ENCODE measurements at places on chromosomes 1 and 21.
A peak's percentile ranks its signal among the peaks of the same experiment; 100 is the strongest.

DNA sequence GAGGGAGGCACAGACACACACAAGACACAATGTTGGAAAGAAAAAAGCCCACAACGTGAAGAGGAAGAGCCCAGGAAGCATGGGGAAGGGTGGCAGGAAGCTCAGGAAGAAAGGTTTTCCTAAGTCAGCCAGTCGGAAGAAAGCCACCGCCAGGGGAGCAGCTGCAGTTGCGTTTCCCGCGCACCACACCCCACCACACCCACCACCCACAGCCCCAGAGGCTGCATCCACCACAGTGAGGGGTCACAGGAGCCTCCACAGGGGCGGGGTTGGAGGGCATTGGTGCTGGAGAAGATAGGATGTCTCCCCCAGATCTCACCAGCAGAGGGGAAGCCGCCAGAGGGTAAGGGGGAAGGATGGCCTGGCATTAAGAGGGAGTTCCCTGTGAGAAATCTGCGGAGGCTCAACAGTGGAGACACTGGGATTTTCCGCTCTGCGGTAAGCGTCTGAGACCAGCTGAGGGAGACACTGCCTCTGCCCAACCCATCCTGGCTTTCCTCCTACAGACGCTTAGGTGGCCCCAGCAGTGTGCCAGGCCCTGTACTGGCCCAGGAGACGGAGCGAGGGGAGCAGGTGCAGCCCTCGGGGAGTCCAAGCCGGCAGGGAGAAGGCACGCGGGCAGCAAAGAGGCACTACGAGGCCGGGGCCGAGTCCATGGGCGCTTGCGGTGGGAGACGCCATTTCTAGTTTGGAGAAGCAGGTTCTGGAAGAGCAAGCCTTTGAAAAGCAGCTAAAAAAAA, 19.8 kb downstream of the PGLYRP3 start:
- DNase-seq, result no peak

DNA sequence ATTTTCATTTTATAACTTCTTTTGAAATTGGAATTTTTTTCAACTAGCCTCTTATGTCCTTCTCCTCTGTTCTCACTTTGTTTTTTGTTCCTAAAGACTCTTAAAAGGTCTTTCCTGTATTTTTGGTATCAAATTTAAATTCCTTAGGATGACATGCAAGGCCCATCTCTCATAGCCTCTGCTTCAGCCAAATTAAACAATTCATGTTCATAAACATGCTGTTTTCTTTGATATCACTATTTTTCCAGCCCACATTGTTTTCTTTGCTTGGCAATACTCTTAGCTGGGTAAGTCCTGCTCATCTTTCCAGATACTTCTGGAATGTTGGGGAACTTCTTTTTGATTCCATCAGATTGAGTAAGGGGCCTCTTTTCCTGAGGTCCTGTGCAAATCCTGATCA, 55.8 kb upstream of the GPR88 start:
- DNase-seq, result no peak

DNA sequence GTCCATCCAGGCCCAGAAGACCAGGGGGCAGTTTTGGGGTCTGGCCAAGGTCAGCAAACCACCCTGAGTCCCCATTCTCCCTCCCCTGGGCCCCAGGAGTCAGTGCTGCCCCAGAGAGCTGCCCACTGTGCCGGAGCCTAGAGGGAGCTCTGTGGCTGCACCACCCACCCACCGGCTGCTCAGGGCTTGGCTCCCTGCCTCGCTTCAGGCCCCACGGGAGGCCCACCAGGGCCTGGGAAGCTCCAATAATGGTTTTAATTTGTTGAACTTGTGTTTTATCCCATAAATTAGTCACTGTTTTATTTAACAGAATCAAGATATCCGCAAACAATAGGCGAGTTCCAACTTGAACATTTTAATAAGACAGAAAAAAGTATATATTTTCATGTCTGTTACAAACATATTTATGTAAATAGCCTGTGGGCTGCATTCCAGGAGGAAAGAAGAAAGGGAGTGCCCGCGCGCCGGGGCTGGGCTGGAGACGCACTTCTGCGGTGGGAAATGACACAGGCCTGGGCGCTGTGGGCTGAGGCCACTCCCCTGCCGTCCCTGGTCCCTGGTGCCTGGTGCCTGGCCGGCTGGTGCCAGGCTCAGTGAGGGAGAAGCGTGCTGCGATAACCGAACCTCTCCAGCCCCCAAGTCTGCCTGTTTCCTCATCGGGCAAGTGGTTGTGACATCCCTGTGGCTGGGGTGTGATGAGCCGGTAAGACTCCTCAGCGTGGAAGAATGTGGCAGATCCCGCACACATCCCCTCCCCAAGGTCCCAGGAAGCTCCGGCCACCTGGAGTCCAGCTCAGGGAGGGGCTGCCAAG, 160.5 kb downstream of the PEX14 start:
- peak; percentile 62 for DNase-seq

DNA sequence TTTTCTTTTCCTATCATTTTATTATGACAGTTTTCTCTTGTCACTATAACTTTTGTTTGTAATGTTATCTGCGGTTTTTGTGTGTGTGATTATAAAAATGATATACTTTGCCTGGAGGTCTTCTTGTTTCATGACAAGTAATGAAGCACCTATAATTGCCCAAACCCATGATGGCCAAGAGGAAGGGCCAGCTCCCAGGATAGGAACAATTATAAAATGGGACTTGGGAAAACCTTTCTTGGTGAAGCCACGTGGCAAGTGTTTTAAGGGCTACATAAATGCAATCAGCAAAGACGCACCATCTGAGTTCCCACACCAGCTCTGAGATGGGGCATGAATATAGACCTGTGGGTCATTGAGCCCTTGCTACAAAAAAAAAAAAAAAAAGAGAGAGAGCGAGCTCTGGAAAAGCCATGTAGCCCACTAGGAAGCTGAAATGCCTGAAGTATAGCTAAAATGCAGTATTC, 462.6 kb upstream of the RUNX1 start:
- no peak for DNase-seq

GRCh38 chr21:41585199-41585994, 77.4 kb upstream of the TMPRSS2 start:
- no peak for DNase-seq

GRCh38 chr1:26761217-26761616, 26.5 kb upstream of the PIGV start:
- no peak for DNase-seq

- no peak for DNase-seq
Measured at GRCh38 chr1:201172326-201172725, 18.1 kb upstream of the TMEM9 start.

DNA sequence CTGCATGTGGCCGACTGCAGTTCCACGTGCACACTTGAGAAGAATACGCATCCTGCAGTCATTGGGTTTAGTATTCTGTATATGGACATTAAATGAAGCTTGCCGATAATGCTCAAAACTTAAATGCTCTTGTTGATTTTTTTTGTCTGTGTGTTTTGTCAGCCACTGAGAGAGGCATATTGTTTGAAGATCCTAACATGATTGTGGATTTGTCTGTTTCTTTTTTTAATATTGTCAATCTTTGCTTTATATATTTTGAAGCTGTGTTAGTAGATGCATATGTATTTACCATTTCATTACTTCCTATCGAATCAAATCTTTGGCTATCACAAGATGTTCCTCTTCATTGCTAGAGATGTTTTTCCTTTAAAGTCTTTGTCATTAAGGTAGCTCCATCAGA, 73.2 kb downstream of the FHAD1 start:
- no peak for DNase-seq

GRCh38 chr1:161083748-161084596, 5.4 kb downstream of the NECTIN4 start:
- no peak for DNase-seq

GRCh38 chr1:41492341-41492848, 7.9 kb upstream of the EDN2 start:
- DNase-seq, result no peak

- peak; percentile 48 for DNase-seq
Measured at GRCh38 chr1:208047975-208048374, 137.1 kb upstream of the CD34 start.

DNA sequence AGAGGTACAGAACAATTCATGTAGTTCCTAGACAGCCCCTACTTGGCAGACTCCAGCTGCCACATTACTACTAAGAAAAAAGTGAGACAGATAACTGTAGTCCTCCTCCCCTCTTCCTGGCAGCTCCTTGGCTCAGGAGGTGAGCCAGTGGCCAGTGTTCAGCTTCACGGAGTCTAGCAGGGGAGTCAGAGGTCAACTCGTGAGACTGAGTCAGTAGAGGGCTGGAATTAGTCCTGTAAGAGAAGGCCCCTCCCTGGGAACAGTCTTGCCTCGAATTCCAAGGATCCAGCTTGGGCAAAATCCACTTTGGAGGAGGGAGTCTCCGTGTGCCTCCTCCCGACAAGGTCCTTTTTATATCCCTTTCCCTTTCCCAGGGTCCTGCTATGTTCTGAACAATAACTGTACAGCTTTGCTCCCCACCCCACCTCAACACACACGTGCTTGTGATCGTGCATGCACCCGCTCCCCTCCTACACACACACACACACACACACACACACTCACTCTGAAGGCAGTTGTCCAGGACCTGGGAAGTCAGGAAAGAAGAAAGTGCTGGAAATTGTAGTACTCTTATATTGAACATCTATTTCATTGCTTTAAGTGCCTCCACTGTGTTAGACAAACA, 22.5 kb upstream of the SLC27A3 start:
- DNase-seq, result no peak

- no peak for DNase-seq
Measured at GRCh38 chr1:24632832-24633175, 10.3 kb upstream of the SRRM1 start.

DNA sequence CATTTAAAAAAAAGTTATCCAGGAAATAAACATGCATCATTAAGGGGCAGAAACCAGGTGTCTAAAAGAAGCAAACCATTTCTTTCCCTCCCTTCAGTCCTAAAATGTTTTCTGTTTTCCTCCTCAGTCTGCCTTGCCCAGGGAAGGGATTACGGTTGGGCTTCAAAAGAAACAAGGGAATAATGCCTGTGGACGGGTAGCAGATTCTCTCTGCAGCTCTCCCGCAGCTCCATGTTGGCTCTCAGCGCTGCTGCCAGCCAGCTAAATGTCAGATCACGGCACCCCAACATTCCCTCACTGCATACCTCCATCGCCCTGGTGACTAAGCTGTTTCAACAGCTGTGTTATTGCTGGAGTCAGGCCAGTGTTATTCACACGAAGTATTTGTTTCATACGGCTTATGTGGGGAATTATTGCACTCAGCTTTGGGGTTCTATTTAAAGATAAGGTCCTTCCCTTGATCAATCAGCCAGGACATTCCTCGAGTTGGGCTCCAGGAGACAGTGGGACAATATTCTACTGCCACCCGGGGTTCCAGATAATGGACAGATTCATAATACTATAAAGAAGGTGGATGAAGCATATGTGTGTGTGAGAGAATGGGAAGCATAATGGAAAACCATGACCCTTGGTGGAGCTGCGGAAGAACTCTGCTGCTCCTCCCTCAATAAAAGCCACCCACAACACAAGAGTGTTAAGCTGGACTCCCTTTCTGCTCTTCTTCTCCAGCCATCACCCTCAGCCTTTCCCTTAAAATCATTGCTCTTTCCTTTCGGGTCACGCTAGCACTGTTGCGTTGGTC, 58.2 kb downstream of the WLS start:
- DNase-seq, result peak; percentile 95

GRCh38 chr1:64981601-64982533, 15.5 kb upstream of the JAK1 start:
- no peak for DNase-seq

- DNase-seq, result peak; percentile 24
Measured at GRCh38 chr1:245810789-245811337, 656.1 kb downstream of the KIF26B start.

GRCh38 chr1:28028873-28029654, 59.3 kb downstream of the EYA3 start:
- DNase-seq, result no peak

DNA sequence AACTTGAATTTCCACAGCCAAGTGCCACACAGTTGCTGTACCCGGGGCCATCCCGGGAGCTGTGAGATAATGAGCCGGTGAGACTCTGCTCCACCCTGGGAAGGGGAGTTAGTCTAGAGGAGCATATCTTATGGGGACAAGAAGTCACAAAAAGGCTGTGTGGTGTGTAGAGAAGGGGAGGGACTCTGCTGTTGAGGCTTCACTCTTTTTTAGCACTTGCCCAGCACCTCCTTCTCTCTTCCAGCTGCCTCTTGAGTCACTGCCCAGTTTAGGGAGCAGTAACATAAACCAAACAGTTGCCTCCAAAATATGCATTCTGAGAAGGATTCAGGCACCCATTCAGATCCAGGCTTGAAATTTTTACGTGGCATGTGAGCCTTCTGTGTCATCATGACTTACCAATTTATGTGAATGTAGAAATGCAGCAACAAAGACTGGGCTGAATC, 744 bp upstream of the WDR26 start:
- DNase-seq, result peak; percentile 84

GRCh38 chr1:7842517-7842916, 10.3 kb downstream of the UTS2 start:
- DNase-seq, result no peak

GRCh38 chr21:38223893-38224540, 32.8 kb upstream of the KCNJ15 start:
- no peak for DNase-seq

GRCh38 chr1:89556726-89557444, 32.3 kb downstream of the LRRC8B start:
- no peak for DNase-seq

DNA sequence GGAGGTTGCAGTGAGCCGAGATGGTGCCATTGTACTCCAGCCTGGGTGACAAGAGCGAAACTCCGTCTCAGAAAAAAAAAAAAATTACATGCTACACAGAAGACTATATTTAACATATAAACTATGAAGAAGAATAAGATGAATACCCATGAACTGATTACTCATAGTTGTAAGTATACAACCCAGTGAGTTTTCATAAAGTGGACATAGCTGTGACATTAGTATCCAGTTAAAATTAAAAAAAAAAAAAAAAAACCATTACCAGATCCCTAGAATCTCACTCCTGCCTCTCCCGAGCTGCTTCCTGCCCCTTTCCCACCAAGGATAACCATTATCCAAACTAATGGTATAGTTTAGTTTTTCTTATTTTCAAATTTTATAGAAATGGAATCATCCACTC, 37.4 kb downstream of the UBE4B start:
- DNase-seq, result no peak

DNA sequence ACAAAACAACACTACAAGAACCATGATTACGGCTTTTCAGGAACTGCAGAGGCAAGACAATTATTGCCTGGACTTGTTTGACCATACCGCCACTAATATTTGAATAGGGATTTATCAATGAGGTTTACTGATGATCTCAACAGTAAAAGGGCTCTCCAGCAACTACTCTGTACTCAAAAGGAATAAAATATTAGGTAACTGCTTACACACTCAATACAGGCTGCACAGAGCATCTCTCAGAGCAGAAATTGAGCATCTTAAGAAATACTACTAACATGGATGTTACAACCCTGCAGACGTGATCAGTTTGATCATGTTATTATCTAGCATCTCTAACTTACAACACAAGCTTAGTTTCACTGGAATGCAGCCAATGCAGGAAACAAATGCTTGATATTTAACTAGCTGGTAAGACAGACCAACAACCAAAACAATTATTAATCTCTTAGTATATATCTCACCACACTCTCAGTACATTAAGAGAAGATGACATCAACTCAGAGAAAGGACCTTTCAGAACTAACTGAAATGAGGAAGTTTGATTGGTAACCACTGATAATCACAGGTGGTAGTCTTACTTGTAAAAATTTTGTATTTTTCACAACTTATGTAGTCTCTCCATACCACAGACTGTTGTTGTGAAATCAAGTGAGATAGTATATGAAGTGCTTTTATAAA, 52.2 kb downstream of the PUM1 start:
- DNase-seq, result no peak
